ENCODE measurements at places on chromosomes 4 and X. TPM values are rescaled to one million over a fixed set of nuclear protein-coding genes. Genes with fewer than 3 reads are reported as not detected.
A peak's percentile ranks its signal among the peaks of the same experiment; 100 is the strongest.

DNA sequence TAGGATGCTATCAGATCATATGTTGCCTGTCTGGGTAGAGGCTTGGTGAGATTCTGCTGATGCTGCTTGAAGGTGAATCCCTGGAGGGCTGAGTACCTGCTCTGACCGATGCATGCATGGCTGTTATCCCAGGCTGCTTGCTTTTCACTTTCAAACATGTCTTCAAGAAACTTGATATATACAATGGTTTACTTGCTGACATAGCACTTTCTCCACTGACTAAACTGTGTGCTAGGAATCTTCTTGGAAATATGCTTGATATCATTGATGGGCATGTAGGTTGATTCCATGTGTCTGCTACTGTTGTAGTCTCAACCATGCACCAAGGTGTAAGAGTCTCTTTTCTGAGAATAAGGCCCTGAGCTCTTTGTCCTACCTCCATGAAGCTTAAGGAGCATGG is 79.6 kb upstream of the WDR1 start:
- H3K27ac ChIP-seq = no peak overlapping the region
- no peaks in the 10 kb centered on the region for H3K27me3 ChIP-seq
- no peaks in the 10 kb centered on the region for H3K36me3 ChIP-seq
- no peak overlapping the region for H3K4me3 ChIP-seq
- no peak for DNase-seq

ABCG2 gene
- total RNA-seq = 0.66 TPM

GRCh38 chr4:148211533-148211932 is 230.7 kb downstream of the NR3C2 start:
- H3K4me3 ChIP-seq = no peak overlapping the region
- H3K27me3 ChIP-seq = no peaks in the 10 kb centered on the region
- H3K36me3 ChIP-seq = no peaks in the 10 kb centered on the region
- H3K27ac ChIP-seq = no peak overlapping the region
- peaks cover 22% of the 10 kb centered on the region for H3K4me1 ChIP-seq

ARMCX1 gene
- 17.9 TPM for total RNA-seq

NUP62CL gene
- 9.3 TPM for total RNA-seq

- H3K36me3 ChIP-seq = no peaks in the 10 kb centered on the region
- H3K4me1 ChIP-seq = no peaks in the 10 kb centered on the region
- H3K27ac ChIP-seq = no peak overlapping the region
- DNase-seq = peak; percentile 81
- H3K4me3 ChIP-seq = no peak overlapping the region
These were observed 22.8 kb upstream of the PDE6B start for GRCh38 chr4:602559-602942.

DNA sequence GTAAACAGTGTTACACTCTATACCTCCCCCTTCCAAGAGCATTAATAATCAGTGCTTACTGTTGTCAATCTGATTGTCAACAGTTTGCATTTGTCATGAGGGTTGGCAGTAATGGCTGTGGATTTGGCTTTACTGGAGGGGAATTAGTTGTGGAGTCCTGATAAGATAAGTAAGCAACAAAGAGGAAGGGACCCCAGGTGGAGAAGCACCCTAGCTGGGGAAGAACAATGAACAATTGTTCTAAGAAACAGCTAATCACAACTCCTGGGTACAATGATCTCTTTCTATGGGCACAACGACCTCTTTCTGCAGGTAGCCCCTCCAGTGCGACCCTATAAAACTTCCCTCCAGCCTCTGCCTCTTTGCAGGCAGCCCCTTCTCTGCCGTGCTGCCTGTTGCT is 53.2 kb upstream of the CDKN2AIP start:
- H3K27me3 ChIP-seq = no peaks in the 10 kb centered on the region
- H3K4me1 ChIP-seq = peaks cover 13% of the 10 kb centered on the region
- no peak overlapping the region for H3K27ac ChIP-seq
- no peaks in the 10 kb centered on the region for H3K36me3 ChIP-seq

DNA sequence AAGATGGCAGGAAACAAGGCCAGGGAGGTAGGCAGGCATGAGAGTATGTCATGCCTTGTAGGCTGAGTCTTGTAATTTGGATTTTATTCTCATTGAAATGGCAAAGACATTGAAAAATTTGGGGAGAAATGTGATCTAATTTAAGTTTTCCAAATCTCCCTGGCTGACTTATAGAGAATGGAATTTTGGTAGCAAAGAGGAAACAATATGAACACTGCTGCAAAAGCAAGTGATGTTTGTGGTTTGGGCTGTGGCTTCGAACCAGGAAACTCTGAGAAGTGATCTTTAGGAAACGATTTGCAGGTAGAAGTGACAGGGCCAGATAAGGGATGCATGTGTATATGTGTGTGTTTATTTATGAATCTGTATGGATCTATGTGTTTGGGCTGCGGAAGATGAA is 35.6 kb downstream of the ARSJ start:
- H3K4me1 ChIP-seq = no peaks in the 10 kb centered on the region
- no peaks in the 10 kb centered on the region for H3K36me3 ChIP-seq
- no peak overlapping the region for H3K4me3 ChIP-seq
- no peak for DNase-seq
- H3K27ac ChIP-seq = no peak overlapping the region

NPNT gene
- total RNA-seq = 28.7 TPM

GRCh38 chr4:143251348-143251747 is 66.6 kb downstream of the USP38 start:
- no peaks in the 10 kb centered on the region for H3K4me1 ChIP-seq
- H3K27ac ChIP-seq = no peak overlapping the region
- no peaks in the 10 kb centered on the region for H3K27me3 ChIP-seq
